SJSA1 (cell line): ENCODE measurements at places on chromosomes 11 and 22.

DNA sequence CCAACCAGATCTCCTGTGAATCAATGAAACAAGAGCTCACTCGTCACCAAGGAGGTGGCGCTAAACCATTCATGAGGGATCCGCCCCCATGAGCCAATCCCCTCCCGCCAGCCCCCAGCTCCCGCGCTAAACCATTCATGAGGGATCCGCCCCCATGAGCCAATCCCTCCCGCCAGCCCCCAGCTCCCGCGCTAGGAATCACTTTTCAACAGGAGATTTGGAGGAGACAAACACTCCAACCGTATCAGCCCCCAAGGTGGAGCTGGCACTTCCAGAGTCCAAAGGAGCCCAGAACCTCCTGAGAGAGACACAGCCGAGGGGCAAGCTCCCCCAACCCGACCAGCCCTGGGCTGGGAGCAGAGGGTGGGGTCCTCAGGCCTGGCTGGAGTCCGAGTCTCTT is 40.9 kb upstream of the PRR5 start:
- DNase-seq: no peak

- no peak for DNase-seq
Observed at GRCh38 chr11:22728600-22729389, 62.4 kb downstream of the GAS2 start.

- no peak for DNase-seq
Observed at GRCh38 chr22:49404576-49405241, 423.0 kb downstream of the BRD1 start.

DNA sequence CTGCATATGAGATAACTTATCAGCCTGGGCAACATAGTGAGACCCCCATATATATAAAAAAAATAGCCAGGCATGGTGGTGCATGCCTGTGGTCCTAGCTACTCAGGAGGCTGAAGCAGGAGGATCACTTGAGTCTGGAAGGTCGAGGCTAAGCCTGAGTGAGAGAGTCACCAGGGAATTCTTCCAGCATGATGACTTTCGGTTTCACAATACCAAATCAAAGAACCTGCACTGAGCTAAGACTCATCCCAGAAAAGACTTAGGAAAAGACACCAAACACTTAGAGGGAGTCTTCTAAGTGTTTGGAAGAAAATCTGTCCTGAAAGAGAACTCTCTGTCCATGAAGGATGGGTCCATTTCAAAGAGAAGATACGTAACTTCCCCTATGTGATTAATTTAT is 12.7 kb downstream of the STK33 start:
- DNase-seq: no peak

- peak; percentile 37 for DNase-seq
Observed at GRCh38 chr11:102139081-102139498, 28.8 kb downstream of the YAP1 start.

DNA sequence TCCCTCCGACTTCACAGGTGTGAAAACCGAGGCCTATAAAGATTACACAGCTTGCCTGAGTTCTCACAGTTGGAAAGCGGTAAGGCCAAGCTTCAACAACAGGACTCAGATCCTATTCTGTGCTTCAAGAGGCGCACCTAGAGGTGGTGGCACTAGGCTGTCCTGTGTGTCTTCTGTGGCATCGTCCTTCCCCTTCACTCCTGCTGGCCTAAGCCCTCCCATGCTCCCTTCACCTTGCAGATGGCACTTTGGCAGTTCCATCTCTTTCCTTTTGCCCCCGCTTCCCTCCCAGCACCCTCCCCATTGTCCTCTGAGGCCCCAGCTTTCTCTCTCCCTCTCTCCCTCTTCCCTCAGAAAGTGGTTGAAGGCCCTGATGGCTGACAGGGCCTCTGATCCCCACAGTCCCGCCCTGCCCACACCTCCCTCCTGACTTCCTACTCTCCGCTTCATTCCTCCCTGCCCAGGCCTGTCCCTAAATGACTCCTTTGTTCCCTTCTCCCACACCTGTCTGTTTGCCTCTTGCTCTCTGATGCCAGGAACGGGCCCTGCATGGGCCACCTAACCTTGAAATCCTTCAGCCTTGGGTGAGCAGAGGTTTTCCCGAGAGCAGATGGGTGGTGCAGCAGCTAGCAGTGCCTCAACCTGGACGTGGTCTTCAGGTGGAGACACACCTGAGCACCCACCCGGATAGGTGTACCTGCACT is 5.8 kb downstream of the TRIM29 start:
- DNase-seq: no peak

GRCh38 chr11:117097014-117097388 is 1.2 kb downstream of the SIK3 start:
- DNase-seq: no peak

GRCh38 chr11:72361321-72361720 is 73.0 kb downstream of the CLPB start:
- DNase-seq: no peak

GRCh38 chr11:46801694-46802470 is 44.2 kb downstream of the CKAP5 start:
- DNase-seq: no peak

GRCh38 chr11:46682773-46683752 is 17.4 kb downstream of the ARHGAP1 start:
- no peak for DNase-seq

GRCh38 chr22:45265535-45265934 is 19.2 kb upstream of the UPK3A start:
- no peak for DNase-seq

DNA sequence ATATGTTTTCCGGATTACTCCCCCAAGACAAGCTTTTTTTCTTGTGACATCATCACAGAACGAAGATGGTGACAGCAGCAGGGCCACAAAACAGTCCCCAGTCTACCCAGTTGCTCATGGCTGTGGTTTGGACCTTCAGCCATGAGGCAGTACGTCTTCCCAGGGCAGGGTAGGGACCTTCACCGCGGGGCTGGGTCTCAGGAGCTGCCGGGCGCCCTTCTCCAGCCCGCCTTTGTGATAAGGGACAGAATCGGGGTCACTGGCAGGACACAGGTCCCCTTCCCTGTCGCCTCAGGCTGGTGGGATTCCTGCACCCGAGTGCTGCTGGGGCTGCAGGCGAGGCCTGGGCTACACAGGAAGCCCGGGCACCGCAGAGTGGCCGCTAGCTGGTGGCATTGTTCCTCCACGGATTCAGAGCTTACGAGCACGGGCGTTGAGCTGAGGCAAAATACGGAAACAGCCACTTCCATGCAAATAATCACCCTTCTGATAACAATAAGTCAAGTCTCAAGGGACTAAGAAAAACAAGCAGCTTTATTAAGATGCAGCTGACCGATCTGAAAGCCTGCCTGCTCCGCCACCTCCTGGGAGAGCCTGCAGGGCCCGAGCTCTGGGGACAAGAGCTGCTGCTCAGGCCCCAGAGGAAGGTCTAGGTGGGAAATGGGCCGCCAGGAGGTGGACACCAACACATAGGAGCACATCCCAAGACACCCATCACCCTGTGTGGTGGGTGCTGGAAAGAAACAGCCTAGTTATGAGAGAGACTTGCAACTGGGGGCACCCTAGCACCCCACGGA is 12.3 kb downstream of the TBX1 start:
- no peak for DNase-seq

DNA sequence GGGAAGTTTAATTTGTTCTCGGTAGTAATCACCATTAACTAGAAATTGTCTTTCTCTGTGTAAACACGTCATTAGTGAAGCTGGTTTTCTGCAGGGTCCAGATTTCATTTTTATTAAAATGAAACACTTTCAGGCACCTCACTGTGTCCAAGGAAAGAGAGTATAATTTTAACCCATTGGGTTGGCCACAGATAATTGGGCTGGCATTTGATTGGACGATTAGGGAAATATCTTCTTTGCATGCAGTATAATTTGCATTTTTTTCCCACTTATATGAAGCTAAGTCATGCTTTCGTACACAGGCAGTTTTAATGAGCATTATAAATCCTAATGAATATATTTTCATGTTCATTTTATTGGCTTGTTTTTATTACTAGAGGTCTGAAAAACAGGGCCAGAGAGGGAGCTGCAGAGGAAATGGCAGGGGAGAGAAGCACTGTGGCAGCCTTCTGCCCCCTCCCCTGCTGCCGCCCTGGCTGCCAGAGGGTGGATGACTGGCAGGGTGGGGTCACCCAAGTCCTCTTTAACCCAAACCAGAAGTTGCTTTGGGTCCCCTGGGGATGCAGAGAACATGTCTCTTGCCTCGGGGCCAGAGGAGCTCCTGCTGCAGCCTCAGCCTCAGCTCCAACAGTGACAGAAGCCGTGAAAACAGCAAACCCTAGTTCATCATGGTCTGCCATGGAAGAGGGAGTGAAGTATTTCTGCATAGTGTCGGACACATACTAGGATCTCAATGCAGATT is 93.9 kb downstream of the PKNOX2 start:
- no peak for DNase-seq

DNA sequence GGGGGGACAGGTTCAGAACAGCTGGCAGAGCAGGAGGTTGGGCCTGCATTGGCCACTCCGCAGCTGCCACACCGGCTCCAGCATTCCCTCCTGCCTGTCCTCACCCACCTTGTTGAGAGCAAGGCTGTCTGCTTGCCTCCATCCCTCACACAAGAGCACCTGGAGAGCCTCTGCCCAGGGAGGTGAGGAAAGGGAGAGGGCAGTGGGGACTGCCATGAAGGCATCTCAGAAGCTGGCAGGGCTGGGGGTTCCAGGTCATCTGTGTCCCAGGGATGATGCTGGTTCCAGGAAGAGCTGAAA is 27.1 kb downstream of the RSPH14 start:
- no peak for DNase-seq

- DNase-seq: no peak
Observed at GRCh38 chr11:134516529-134516928, 104.5 kb upstream of the B3GAT1 start.

- DNase-seq: no peak
Observed at GRCh38 chr11:66011785-66012303, at the start of gene CST6. TSS of gene CST6 (plus strand) at chr11:66012008. CDS start at chr11:66012045, 37 bp downstream.

DNA sequence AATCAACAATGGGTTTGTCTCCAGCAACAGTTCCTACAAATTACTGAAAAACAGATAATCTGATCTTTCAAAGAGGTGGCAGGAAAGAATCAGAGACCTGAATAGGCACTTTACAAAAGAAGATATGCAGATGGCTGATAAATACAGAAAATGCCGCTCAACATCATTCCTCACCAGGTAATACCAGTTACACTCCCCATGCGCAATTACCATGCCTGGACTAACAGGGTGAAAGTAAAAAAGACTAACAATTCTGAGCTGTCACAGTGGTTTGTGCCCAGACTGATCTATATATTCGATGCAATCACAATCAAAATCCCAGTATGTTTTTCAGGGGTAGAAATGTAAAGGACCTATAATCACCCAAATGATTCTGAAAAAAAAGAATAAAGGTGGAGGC is 10.0 kb downstream of the SNX32 start:
- no peak for DNase-seq

DNA sequence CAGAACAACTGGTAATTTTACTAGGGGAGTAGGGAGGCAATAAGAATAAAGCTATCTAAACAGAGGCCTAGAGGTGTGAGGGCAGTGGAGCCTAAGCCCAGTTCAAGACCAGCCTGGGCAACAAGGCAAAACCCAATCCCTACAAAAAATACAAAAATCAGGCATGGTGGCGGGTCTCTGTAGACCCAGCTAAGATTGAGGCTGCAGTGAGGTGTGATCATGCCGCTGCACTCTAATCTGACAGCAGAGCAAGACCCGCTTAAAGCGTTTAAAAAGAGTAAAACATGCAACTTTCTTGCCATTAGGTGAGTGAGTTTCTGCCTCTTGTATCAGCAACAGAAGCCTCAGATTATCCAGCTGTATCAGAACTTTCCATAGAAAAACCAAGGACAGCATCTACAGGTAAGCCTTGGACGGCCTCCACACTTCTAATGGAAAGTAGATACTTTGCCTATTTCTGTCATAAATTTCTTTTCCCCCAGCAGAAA is 12.1 kb downstream of the TAF1D start:
- DNase-seq: no peak

DNA sequence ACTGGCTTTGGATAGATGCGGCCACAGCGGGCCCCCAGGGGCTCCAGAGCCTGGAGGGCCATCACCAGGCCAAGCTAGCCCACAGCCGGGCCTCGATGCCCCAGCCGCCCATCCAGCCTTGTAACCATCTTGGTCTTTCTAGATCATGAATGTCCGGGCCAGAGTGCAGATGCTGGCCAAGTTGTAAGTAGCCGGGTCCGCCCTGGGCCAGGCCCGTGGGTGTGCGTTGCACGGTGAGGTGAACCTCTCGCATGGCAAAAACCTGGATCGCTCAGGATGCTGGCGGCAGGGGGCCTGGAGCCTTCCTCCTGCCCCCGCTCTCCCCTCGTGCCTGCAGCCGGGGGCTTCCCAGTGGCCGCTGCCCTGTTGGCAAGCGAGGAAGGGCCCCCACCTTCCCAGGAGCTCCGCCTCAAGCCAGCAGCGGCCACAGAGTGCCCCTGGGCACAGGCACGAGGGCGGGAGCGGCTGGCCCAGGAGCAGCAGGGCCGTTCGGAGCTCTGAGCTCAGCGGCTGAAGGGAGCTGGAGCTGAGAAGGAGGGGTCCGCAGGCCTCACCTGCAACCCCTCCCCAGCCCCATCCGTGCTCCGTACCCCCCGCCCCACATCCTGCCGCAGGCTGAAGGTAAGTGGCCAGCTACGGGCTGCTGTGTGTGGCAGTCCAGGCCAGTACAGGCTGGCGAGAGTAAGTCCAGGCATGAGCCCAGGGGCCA is 10.9 kb upstream of the MRPL23 start:
- no peak for DNase-seq

DNA sequence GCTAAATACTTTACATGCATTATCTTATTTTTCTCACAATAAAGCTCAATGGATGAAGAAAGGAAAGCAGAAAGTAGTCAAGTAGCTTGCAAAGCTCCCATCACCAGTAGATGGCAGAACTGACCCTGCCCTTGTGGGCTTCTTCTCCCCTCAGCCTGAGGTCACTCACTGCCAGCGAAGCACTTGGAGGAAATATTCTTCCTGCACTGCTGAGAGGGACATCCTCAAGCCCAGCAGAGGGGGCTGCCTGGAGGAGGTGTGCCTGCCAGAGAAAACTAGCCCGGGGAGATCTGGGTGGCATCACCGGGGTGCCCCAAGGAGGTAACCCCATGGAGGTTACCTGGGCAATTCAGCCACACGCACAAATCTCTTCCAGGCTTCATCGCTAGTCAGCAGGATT is 6.6 kb downstream of the APOL4 start:
- peak; percentile 70 for DNase-seq

DNA sequence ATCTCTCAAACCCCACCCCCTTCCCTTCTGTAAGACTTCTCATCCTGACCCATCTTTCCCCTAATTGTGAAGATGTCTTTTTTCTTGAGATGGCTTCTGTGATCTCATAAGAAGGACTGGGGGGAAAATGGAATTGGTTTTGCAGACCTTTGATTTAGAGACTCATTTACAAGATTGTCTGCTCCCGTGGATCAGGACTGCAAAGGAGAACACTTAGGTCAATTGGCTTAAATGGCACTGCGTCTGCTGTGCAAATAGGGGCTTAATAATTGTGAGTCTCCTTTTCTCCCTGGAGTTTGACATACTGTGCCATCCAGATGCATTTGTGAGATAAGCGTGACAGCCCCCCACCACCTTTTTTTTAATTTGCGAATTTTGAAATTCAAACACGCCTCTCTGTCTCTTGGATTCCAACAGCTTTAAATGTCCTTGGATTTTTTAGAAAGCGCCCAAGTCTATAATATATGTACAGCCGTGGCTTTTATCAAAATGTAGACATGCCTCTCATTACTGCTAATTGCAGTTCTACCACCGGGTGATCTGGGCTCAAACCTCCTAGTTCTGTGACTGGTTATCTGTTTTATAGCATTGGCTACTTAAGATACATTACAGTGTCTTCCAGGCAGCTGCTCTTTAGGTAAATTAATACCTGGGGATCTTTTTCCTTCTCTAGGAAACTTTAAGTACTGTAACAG is 150.0 kb downstream of the DBX1 start:
- DNase-seq: no peak

GRCh38 chr22:36589856-36590255 is 60.9 kb upstream of the EIF3D start:
- no peak for DNase-seq
